ENCODE measurements at places on chromosomes 12 and 14.
A peak's percentile ranks its signal among the peaks of the same experiment; 100 is the strongest.

GRCh38 chr12:109770104-109770860 lies 56.7 kb downstream of the FAM222A start:
- DNase-seq = no peak

- DNase-seq = no peak
Observed at GRCh38 chr12:124484526-124484953, 82.9 kb downstream of the NCOR2 start.

- no peak for DNase-seq
Observed at GRCh38 chr14:86022031-86022629, 492.2 kb downstream of the FLRT2 start.

- DNase-seq = no peak
Observed at GRCh38 chr12:40752011-40752410, 59.8 kb downstream of the CNTN1 start.

DNA sequence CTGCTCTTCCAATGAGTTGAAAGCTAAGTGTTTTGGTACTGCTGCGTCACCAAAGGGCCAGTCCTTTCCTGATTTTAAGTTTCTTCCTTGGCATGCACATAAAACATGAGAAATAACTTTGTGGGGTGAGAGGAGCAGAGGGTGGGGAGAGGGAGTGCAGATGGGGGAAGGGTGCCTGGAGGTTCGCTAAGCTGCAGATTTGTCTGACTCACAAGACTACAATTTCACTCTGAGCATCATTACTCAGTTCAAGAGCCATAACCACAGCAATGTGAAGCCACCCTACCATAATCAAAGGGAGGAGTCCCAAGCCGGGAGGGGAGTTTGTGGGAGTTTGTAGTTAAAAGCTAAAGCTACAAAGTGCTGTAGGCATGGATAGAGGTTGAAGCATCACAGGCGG lies 136.1 kb downstream of the ANO2 start:
- no peak for DNase-seq

- DNase-seq = no peak
Observed at GRCh38 chr12:127911291-127911690, 355.7 kb upstream of the TMEM132C start.

DNA sequence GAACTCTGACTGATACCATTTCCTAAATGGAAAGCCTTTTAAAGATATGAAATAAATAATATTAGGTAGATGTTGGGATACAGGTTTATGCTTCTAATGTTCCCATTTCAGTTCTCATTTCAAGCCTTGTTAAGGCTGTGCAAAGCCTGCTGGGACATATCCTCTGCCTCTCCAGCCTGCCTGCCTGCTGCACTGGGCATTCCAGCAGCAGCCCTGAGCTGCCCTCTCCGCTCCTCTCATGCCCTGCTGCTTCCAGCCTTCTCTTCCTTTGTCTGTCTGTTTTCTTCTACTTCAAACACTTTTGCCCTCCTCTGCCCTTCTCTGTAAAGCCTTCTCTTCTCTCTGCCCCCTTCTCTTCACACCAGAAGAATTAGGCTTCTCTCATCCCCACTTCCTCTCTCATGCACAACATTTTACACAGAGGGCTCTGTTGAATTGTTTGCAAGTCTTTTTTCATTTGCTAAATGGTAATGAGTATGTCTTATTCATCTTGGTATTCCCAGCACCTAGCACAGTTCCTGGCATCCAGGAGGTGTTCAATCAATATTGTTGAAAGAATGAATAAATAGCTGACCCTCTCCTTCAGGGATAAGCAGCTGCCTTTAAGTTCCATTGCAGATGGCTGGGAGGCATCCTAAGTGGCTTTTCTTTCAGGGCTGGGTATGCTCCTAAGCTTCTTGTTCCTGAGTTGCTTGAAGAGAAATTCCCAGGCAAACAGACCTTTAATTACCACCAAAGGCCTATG lies 292.3 kb downstream of the TMEM117 start:
- DNase-seq = peak; percentile 33

DNA sequence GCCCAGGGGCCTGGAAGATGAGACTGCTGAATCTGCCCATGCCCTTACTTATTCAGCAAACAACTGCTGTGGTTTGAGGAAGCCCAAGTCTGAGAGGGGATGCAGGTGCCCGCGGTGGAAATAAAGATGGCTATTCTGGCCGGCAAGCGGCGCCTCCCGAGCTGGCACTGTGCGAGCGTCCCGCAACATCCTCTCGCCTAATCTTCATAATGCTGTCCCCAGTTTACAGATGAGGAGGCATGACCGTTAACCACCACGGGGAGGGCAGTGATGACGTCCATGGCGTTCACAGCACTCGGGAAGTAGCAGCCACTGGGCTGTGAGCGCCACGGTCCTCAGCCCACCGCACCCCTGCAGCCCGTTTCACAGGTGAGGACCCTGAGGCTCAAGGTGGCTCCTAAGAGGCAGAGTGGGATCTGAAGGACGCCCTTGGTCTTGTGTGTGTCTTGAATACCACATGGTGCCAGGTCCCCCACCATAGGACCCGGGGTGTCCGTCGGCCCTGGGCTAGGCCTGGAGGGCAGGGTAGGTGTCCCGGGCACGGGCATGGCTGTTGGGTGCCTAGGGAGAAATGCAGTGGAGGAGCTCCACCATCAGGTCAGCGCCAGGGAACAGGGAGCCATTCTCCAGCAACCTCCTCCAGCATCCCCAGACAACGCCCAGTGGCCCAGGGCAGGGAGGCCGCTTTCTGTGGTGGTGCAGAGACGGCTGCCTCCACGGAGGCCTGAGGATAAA lies 20.2 kb downstream of the CHGA start:
- no peak for DNase-seq

DNA sequence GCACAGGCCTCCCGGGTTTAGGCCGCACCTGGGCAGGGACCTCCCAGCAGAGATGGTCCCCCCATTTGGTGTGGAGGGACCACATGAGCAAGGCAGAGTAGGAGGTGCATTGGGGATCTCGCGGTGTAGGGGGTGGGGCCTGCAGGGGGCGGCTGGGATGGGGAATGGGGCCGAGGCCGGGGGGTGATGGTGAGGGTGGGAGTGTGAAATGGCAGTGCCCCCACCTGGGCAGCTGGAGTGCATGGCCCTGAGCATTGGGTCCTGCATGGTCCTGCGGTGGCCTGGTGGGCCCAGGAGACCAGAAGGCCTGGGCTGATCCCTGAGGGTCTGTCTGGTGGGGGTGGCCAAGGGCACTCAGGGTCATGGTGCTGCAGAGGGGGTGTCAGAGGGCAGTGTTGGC lies 111.8 kb downstream of the KIF26A start:
- no peak for DNase-seq

- no peak for DNase-seq
Observed at GRCh38 chr12:111818340-111818739, 23.7 kb upstream of the MAPKAPK5 start.

GRCh38 chr14:75197338-75197737 lies 20.9 kb upstream of the TMED10 start:
- DNase-seq = no peak

- peak; percentile 60 for DNase-seq
Observed at GRCh38 chr14:95184413-95184790, 27.1 kb upstream of the DICER1 start.

DNA sequence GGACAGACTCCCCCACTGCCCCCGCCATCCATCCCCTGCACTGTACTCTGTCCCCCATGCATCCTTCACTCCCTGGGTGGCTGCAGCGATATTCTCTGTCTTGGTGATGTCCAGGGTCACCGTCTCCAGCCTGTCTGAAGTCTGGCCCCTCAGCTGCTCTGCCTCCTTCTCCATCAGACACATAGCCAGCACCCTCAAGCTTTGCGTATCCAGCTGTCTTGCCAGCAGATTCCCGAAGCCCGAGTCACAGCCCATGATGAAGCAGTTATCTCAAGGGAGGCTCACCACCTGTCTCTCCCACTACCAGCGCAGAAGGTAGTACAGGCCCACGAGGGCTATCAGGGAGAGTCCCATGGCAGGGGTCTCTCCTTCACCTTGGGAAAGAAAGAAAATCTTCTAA lies 77.8 kb downstream of the HSD17B6 start:
- DNase-seq = no peak

GRCh38 chr14:100577321-100577985 lies 9.8 kb downstream of the BEGAIN start:
- peak; percentile 23 for DNase-seq

- no peak for DNase-seq
Observed at GRCh38 chr14:20626274-20626673, 15.2 kb downstream of the OR6S1 start.

DNA sequence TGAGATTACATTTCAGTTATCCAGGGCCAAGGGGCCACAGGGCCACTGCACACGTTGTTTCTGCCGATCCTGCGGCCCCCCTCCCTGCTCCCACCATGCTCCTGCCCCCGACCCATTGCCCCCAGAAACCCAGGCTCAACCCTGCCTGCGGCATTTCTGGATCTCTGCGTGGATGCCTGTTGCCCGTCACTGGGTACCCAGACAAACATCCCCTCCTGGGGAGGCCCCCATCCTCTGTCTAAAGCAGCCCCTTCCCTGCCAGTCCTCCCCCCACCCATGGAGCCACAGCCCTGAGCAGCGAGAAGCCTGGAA lies 326.4 kb upstream of the SFSWAP start:
- DNase-seq = no peak

DNA sequence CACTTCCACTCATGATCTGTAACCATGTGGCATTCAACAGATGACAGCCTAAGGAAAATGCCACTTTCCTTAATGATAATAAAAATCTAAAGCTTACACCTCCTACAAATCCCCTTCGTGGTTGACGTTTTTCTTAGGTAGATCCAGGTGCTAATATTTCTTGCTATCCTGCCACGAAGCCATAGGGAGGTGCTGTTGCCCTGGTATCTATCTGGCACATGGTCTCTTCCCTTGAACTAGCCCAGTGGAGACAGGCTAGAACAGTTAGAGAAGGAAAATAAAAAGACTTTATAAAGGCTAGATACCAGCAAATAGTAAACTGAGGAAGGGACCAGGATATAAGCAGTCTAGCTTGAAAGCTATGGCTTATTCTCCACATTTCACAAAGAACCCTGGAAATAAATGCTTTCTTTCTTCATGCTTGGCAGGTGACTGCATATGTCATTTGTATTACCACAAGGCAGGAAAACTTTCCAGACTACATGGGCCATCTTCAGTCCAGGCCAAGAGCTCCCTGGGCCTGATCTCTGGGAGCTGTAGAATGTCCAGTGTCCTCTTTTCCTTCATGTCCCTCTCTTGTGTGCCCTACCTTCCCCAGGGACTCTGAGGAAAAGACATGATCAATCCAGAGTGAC lies 15.3 kb downstream of the SPIC start:
- DNase-seq = no peak

- no peak for DNase-seq
Observed at GRCh38 chr14:23530375-23531055, 21.1 kb downstream of the ZFHX2 start.

GRCh38 chr12:125208942-125209341 lies 143.7 kb downstream of the AACS start:
- no peak for DNase-seq

DNA sequence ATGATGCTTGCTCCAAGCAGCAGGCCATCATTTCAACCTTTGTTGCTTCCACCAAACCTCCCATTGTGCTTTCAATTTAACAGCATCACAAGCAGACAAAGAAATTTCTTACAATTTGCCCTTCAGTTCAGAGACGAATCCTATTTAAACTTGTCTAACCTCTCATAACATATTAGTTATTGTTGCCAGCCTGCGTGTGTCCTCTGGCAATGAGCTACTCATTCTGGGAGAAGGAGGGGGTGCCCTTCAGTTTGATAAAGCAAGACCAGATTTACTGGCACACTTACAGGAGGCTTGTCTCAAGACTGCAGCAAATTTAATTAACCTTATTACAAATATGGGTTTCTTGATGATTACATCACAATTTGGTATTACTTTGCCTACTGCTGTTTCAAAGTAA lies 203.6 kb upstream of the SOX5 start:
- no peak for DNase-seq

DNA sequence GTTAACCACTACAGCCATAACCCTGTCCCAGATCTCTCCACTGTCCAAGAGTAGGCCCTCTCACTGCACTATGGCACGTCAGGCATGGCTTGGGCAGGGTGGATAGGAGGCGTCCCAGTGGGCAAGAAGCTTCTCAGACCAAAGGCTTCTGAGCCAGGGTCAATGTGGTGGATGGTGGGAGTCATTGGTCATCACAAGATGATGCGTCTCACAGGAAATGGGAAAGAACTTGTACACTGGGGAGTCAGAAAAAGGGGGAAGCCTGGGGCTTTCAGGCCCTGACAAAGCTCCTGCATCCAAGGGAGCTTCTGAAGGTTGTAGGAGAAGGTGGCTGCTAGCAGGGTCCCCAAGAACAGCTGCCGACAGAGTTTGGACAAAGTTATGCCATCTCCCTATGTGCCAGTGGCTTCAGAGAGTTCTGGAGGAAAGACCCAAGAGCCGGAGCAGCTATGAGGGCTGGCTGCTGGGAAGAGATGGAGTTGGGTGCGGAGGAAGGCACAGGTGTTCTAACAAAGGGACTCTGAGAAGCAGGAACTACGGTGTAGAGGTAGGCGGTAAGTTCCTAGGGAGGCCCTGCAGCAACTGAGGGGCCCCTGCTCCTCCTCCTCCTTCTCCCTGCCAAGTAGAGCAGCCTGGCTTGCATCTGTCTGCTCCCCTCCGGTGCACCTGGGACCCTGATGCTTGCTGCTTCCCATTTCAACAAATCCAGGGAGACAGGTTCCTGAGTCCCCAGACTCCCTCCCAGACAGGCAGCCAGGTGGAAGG lies 81.1 kb downstream of the ARL6IP4 start:
- DNase-seq = no peak

DNA sequence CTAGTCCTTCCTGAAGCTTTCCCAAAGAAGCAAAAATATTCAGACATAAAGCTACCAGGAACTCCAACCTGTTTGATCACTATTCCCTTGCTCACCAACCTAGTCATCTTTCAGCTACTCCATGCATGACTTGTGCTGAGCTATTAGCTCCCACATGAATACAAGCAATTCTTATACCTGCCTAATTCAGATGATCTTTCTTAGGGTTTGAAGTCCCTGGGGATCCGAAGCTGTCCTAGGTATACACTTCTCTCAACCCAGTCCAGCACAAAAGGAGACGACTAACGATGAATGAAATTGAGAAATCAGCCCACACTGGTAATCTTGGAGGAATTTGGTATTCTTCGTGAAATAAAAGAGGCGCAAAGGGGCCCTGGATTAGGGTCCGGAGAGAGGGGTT lies 631 bp upstream of the PTGR2 start:
- DNase-seq = no peak

GRCh38 chr12:50458606-50459005 lies 46.2 kb upstream of the DIP2B start:
- DNase-seq = no peak

DNA sequence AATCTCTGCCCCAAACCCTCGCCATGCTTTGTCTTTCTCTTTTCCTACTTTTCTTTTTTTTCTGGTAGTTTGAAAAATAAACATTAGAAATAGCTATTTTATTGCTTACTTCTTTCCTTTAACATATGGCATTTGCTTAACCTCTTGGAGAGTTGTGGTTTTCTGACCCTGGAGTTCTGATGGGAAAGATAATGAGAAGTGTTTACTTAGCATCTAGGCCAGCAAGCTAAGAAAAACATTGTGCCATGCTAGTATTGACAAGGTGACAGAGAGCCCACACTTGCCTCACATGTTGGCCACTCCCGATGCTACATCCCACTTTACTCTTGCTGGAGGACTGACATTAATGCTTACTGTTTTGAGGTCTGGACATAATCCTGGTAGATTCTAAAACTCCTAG lies 886.2 kb downstream of the DIO2 start:
- DNase-seq = no peak

GRCh38 chr12:70719672-70720420 lies 82.6 kb upstream of the PTPRB start:
- DNase-seq = peak; percentile 58

GRCh38 chr14:64778104-64778754 lies 74.0 kb downstream of the PLEKHG3 start:
- DNase-seq = peak; percentile 62
